ENCODE measurements at places on chromosomes 3 and 15. TPM values are rescaled to one million over a fixed set of nuclear protein-coding genes. Genes with fewer than 3 reads are reported as not detected.

DNA sequence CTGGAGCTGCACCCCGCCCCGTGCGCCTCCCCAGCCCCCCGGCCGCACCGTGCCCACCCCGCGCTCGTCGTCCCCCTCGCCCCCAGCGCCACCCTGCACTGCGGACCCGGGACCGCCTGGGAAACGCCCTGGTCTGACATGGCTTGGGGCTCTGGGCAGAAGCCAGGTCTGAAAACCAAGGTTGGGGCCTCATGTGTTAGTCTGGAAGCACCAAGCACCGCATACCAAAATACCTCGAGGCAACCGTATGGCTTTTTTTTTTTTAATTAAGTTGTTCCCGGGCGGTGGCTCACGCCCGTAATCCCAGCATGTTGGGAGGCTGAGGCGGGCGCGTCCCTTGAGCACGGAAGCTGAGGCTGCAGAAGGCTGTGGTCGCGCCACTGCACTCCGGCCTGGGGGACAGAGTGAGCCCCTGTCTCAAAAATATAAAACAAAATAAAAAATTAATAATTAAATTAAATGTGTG is 91.5 kb upstream of the CHD2 start:
- no peak for DNase-seq

DNA sequence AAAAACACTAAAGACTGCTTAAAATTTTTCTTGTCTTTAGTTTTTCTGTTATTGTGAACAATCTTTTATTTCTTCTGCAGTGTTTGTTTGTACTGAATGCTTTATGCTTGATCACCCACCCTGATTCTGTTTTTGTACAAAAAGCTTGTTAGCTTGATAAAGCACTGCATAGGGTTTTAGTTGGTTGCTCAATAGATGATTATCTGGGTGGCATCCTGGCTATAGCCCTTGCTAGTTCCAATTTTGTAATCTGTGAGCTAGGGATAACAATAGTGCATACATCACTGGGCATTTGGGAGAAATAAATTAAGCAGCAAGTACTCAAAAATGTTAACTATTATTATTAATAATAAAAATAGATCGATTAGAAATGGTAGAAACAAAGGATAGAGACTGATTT is 102.3 kb downstream of the ZPLD1 start:
- no peak for DNase-seq

DNA sequence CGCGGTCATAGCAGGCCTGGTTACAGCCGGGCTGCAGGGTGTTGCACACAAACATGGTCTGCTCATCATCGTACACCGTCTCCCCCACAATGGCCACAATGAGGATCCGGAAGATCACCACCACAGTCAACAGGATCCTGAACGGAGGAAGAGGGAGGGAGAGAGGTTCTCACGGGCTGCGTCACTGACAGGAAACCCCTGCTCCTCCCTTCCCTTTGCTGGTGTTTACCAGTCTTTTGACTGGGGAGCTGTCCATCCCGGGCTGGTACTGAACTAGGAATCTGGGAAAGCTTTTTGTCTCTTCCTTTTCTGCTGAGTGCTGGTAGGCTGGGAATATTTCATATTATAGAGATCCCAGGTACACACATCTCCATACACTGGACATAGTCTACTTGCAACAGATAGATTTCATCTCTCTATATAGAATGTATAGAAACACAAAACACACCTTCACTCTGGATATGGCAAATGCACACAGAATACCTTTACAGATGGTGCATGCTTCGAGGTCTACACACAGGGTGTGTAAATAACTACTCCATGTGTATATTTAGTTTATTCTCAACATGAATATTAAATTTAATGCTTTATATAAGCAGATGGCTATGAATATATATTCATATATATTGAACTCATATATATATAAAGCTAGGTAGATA is 1.4 kb downstream of the GJD2 start:
- DNase-seq = peak; percentile 26

Gene ALPK3
- total RNA-seq = 0.11 TPM
